ENCODE measurements at places on chromosomes 13 and 19. TPM values are rescaled to one million over a fixed set of nuclear protein-coding genes. Genes with fewer than 3 reads are reported as not detected.

IGFL2 gene
- total RNA-seq: not detected

ZNF345 gene
- total RNA-seq: 5.5 TPM

CGB3 gene
- total RNA-seq: not detected

EFNB2 gene
- 0.64 TPM for total RNA-seq

SIGLEC12 gene
- total RNA-seq: not detected
